ENCODE measurements at places on chromosomes 4 and X.

- no peak for DNase-seq
These were observed 45.7 kb upstream of the SLC34A2 start for GRCh38 chr4:25609976-25610375.

DNA sequence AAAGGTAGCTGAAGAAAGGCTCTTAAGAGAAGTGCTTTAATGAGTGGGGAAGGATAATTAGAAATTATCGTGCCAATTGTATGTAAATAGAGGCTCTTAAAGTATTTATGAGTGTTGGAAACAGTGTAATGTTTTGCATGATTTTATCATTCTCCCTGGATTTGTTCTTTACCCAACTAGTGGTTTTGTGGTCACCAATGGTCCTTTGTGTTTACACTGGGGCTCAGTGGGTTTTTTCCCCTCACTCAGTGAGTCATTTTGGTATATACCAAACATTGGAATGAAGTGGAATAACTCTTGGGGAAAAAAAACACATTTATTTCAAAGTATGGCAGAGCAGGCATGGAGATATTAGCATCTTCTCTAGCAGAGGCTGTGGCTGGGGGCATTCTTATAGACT is 20.8 kb upstream of the LGI2 start:
- no peak for DNase-seq

GRCh38 chr4:4259484-4260100 is 11.6 kb upstream of the TMEM128 start:
- DNase-seq = no peak

DNA sequence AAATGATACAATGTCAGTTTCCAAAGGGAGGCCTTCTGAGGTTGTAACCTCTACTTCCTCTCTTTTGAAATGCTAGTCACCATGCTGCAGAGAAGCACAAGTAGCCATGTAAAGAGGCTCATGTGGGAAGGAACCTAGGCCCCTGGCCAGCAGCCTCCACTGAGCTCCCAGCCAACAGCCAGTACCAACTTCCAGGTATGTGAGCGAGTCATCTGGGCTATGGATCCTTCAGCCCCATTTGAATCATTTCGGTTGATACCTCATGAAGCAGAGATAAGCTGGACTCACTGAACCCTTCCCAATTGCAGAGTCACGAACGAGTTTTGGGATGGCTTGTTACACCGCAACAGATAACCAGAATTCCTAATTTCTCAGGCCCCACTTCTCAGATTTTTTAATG is 187.0 kb upstream of the LDB2 start:
- no peak for DNase-seq

- peak; percentile 43 for DNase-seq
These were observed 2.7 kb upstream of the BMX start for GRCh38 chrX:15497865-15498264.

DNA sequence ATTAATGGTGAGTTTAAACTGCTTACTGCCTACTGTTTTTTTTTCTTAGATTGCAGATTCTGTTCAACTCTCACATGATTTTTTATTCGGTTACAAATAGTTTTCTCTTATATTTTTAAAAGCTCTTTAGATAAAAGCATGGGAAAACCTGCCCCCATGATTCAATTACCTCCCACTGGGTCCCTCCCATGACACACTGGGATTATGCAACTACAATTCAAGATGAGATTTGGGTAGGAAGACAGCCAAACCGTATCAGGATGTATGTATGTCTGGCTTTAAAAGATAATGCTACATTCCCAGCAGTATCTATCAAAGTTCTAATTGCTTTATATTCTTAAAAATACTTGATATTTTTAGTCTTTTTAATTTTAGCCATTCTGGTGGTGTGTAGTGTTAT is 131.5 kb downstream of the JADE1 start:
- no peak for DNase-seq

Measured in CD4-positive, alpha-beta T cell treated with Interleukin-4 for 4 hours (primary cell).